Fibroblast of lung (primary cell): ENCODE measurements at places on chromosomes 13 and 19. TPM values are rescaled to one million over a fixed set of nuclear protein-coding genes. Genes with fewer than 3 reads are reported as not detected.

Gene SYCN
- total RNA-seq = not detected in 2 replicates

GRCh38 chr13:24512197-24512907 lies at the start of gene PARP4:
Gene PARP4 (minus strand): TSS chr13:24512778. CDS start chr13:24503776, 9,002 bp downstream.
- H3K36me3 ChIP-seq = no peaks in the 10 kb centered on the region
- H3K27me3 ChIP-seq = no peaks in the 10 kb centered on the region

Gene KLK10
- total RNA-seq = not detected in 2 replicates

Gene IGFL4
- not detected in 2 replicates for total RNA-seq

GRCh38 chr13:111210091-111210490 lies 95.0 kb downstream of the ARHGEF7 start:
- H3K27ac ChIP-seq = peak overlapping the region; percentile 77
- H3K4me3 ChIP-seq = peak overlapping the region; percentile 34
- H3K4me1 ChIP-seq = peaks cover 19% of the 10 kb centered on the region

- H3K4me3 ChIP-seq = no peak overlapping the region
- H3K4me1 ChIP-seq = no peaks in the 10 kb centered on the region
- H3K27ac ChIP-seq = no peak overlapping the region
Measured at GRCh38 chr13:27712421-27712820, 79.9 kb upstream of the GSX1 start.

DNA sequence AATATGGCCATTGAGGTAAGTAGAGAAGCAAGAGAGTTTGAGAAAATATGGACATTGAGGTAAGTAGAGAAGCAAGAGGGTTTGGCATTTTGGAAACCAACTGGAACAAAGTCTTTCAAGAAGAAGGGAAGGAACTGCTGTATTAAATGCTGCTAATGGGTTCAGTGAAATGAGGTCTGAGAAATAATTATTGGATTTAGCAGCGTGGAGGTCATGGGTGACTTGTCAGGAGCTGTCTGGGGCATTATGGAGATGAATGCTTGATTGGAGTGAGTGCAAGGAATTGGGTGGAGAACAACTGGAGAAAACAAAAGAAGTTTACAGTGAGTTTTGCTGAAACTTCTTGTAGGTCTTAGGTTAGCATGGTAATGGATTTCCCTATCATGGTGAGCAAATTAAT lies 232.3 kb downstream of the ATP8A2 start:
- no peak overlapping the region for H3K4me3 ChIP-seq
- no peaks in the 10 kb centered on the region for H3K4me1 ChIP-seq
- no peaks in the 10 kb centered on the region for H3K27me3 ChIP-seq
- no peaks in the 10 kb centered on the region for H3K36me3 ChIP-seq
- no peak overlapping the region for H3K27ac ChIP-seq
- no peak for DNase-seq

DNA sequence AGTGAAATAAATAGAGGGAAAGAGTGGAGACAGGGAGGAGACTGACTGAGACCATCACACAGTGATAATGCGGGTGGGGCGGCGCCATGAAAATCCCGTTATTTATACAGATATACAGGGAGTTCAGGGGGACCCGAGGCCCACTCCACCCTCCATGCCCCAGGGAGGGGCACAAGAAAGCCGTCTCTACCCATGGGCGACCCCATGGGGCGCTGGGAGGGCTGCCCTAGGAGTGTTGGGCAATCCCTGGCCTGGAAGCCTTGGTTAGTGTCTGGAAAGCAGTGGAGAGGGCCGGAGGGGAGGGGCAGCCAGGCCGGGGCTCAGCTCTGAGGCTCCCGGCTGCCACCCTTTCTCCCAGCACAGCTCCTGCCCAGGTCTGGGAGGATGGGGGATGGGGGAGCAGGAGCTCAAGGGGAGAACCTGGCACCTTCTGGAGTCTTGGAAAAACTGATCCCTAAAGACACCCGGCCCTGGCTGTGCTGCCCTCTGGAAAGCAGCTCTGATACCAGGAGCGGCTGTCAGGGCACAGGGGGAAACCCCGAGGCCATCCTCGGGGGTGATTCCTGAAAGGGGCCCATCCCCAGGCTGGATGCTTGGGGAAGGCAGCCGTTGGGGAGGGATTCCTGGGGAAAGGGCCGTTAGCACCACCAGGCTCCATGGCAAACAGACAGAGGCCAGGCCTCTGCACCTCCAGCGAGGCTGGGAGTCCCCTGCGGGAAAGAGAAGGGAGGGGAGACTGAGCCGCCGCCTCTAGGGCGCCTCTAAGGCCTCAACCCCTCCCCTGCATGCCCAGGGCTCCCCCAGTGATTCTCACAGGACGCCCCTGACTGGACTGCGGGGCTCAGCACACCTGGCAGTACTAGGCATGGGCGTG lies 3.0 kb upstream of the PRKD2 start:
- peaks cover 2% of the 10 kb centered on the region for H3K4me1 ChIP-seq
- H3K27ac ChIP-seq = no peak overlapping the region
- DNase-seq = no peak
- H3K4me3 ChIP-seq = no peak overlapping the region
